ENCODE measurements at places on chromosomes 13 and 19.

GRCh38 chr13:53807251-53807834 is 778.7 kb downstream of the OLFM4 start:
- no peak for DNase-seq

GRCh38 chr13:77535448-77535847 is at the start of gene SCEL:
SCEL (plus strand) TSS chr13:77535706; CDS start chr13:77555876, 20,170 bp downstream.
- DNase-seq, result no peak

DNA sequence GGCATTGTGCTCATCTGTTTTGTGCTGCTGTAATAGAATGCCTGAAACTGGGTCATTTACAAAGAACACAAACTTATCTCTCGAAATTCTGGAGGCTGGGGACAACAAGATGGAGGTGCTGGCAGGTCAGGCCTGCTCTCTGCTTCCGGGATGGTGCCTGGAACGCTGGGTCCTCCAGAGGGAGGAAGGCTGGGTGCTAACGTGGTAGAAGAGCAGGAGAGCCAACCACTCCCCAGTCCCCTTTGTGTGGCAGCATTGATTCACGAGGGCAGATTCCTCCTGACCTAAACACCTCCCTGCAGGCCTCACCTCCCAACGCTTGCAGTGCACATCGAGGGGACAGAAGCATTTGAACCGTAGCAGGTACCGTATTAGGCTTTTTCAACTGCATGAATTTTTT is 34.1 kb upstream of the TFDP1 start:
- no peak for DNase-seq

DNA sequence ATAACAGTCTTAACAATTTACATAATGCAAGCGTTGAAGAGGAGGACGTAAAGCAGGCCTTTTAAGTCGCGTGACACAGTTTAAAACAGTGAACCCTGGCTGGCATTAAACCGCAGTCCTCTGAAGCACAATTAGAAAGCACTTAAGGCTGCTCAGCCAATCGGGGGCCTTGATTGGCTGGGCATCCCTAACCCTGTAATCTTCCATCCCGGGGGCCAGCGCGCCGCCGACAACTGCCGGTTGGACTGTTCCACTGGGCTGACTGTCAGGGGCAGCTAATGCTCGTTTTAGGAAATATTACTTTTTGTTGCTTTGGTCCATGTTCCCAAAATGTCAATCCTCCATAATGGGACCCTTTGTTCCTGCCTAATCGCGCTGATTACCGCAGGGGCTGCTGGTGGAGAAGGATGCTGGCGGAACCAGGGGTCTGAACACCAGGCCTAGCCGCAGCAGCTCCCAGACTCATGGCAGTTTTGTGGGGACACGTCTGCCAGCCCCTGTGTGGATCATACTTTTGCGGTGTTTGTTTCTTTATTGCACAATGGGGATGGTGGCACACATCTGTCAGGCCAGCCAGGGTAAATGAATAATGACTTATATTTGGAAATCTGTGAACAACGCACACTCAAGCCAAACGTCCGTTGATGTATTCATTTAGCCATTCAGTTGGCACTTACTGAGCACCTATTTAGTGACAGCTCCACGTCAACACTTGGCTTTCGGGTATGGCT is 127.1 kb upstream of the SPACA7 start:
- DNase-seq, result no peak

DNA sequence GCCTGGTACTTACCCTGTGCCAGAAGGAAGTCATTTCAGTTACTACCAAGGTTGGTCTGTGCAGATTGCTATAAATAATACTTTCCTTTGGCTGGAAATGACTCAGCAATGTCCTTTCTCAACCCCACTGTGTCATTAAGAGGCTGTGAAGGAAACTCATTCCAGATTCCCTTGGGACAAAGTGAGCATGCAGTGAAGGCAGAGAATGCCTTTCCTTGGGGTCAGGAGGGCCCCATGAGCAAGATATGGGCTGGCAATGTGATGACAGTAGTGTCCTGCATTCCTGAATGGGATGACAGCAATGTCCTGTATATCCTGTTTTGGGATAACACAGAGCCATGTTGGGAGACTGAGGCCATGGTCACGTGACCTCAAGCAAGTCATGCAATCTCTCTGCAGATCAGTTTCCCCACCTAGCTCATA is 213.1 kb upstream of the TMTC4 start:
- DNase-seq, result no peak

DNA sequence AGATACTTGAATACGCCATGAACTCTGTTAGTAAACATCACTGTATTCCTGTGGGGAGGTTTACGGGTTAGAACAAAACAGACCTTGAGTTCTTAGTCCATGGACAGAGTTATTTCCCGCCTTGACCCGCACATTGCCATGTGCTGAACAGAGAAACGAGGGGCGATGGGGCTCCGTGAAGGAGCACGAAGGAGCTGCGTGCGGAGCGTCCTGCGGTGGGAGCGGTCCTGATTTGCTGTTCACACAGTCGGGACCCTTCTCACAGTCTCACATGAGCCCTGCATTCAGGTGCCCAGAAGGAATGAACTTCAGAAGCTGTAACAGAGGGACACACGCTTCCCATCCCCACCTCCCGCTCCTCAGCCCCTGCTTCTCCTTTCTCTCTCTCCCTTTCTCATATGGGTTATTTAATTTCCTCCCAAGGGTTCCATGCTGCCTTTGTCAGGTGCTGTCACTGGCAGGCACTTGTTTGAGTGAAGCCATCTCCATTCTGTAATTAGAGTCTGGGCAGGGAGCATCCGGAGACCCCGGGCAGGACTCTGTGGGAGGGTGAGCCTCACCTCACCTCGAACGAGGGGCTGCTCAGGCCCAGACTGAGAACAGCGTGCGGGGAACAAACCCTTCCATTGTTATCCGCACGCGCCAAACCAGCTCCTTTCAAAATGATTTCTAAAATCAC is 76.9 kb downstream of the TEX29 start:
- DNase-seq, result no peak

DNA sequence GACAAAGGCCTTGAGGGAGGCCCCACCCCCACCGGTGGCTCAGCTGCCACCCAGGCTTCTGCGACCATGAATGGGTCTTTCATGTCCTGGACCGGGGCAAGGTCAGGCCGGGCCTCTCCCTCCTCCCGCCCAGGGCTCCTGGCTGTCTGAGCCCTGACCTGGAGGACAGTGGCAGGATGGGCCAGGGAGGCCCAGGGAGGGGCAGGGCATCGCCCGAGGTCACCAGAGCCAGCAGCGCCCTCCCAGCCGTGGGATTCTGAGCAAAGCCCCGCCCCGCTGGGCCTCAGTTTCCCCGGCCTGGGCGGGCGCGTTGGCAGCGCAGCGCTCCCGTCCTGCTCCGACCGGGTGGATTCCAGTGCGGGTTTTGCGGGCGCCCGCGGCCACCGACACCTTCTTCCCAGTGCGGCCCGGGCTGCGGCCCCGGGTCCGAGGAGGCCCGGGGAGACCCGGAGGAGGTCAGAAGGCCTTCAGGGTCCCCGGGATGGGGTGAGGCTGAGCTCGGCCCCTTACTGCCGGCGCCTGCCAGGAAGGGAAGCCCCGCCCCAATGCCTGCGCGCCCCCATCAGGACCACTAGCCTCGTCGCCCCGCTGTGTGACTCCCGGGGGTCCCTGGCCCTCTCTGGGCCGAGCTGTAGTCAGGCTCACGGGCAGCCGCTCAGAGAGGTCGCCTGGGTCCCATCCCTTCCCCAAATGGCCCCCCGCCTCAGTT is 24.6 kb upstream of the SEMA6B start:
- no peak for DNase-seq

DNA sequence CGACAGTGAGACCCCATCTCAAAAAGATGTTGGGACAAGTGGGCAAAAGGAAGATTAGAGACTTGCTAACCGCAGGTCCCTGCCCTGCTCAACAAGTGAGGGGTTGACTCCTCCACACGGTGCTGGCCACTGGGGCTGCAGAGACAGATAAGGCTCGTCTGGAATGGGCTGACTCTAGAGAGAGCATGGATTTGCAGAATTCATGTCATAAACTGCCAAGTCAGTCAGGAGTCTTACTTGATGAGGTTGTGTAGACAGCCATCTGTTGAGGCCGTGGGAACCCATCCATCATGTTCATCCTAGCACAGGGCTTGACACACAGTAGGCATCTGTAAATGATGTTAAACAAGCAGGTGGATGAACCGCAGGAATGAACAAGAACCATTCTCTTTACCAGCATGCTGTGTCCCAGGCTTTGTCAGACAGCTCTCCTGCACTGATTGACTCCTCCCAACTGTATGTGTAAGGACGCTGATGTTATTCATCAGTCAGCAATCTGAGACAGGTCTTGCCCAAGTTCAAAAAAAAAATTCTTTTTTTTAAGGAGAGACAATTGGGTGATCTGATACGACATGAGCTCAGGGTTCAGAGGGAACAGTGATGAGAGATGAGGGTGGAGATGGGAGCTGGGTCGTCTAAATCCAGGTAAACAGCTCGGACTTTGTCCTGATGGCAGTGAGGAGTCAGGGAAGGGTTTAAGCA is 8.8 kb downstream of the PAF1 start:
- no peak for DNase-seq

GRCh38 chr19:41869374-41869955 is 7.6 kb upstream of the CD79A start:
- DNase-seq, result no peak

Measured in NCI-H2171 (cell line).